D721Med (cell line): ENCODE measurements at places on chromosomes 5 and 9.

DNA sequence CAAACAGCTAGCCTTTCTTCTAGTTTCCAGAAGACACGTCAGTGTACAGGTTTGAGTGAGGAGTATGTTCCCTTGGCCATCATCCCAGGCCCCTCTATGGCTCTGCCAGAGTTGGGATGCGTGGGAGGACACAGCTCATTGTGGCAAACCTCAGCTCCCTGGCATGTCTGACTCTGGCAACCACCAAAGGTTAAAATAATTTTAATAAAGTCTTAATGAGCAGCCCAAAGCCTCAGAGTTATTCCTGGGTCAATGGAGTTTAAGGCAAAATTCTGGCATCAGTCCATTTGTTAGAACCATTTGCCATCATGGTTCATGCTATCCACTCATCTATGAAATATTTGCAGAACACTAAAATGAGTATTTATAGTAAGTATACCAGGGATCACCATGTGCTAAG is 79.8 kb upstream of the PAPPA start:
- no peak for DNase-seq

DNA sequence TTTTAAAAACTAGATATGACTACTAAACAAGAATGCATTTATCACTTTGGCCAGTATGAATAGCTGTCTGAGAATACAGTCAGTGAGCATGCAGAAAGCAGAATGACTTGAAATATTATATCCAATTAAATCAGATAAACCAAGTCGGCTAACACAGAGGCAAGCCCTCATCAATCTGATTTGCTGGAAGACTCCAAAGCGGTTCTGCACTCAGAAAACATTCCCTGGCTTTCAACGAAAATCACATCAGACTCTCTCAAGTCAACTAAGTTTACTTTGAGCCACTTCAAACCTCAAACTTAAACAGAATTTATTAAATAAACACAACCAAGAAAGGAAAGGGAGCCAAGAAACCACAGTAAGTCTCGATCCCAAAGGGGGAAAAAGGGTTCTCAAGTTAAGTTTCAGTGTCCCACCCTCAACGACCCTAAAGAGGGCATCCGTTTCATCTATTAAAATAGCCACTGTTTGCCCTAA is 1.4 kb downstream of the MYO10 start:
- DNase-seq = no peak

- DNase-seq = no peak
Observed at GRCh38 chr9:88303721-88304451, 84.4 kb upstream of the SPIN1 start.

DNA sequence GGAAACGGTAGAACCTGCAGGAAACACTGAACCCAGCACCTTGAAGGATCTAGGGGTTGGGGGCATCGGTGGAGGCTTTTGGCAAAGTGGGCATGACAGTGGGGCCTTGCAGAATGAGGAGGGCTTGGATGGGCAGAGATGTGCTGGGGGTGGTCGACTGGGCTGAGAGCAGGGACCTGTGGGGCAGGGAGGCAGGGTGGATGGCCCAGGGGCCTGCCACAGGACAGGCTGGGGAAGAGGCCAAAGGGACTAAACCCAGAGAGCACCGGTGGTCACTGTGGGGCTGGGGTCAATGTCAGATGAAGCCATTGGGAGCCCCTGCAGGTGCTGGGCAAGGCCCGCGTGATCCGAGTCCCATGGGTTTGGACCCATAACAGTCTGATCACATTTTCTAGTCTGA is 175.3 kb downstream of the DAB2IP start:
- no peak for DNase-seq

DNA sequence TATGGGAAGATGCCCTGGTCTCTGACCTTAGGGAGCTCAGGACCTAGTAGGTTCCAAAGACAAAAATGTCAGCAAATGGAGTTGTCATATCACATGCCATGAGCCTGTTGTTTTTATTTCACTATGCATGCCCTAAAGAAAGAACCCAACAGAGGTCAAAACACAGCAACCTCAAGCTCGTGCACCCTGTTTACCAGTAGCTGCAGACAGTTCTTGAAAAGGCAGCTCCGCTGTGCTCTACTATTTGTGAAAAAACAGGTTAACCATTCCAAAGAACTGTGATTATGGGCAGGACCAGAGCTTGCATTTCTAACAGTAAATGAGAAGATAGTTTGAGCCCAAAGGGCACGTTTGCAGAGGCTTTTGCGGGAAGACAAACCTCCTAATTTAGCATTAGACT is 22.8 kb downstream of the ITK start:
- DNase-seq = no peak

DNA sequence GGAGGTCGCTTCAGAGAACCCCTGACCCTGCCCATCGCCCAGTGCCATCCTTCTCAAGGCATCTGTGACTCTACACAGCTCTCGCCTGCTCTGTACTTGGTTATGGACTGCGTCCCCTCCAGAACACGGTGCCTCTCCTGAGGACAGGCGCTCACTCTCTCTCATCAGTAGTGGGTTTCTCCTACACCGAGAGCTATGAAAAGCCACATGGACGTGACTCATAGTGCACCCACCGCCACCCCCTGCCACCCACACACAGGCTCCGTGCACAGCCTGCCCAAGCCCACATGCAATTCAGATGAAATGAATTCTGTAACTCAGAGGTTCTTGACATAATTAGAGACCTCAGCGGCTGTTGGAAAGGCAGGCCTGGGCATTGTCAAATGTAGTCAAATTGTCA is 13.9 kb downstream of the GTF3C5 start:
- no peak for DNase-seq

- no peak for DNase-seq
Observed at GRCh38 chr9:122095010-122095767, 2.1 kb upstream of the TTLL11 start.

- no peak for DNase-seq
Observed at GRCh38 chr9:94639999-94640376, 670 bp upstream of the FBP1 start.

- no peak for DNase-seq
Observed at GRCh38 chr5:116145416-116145815, 60.6 kb downstream of the COMMD10 start.

GRCh38 chr5:179231309-179231708 is 114.0 kb downstream of the ADAMTS2 start:
- DNase-seq = no peak

DNA sequence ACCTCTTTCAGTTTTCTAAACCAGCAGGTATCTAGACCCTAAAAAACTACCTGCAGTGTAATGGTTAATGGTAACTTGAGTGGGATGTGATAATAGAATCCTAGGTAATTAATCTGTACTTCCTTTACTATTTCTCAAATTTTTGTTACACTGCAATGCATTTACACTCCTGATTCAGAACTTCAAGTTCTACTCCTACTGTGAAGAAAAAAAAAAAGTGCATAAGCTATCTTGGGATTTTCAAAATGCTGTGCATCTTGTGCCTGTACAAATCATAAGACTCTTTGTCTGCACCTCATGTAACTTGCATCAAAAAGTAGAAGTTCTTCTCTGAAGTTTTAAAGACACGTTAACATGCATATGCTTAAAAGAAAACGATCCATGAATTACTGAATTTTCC is 554.1 kb downstream of the CETN3 start:
- no peak for DNase-seq

GRCh38 chr5:178106086-178106485 is 7.2 kb upstream of the N4BP3 start:
- no peak for DNase-seq
